ENCODE measurements at places on chromosomes 4 and X.

DNA sequence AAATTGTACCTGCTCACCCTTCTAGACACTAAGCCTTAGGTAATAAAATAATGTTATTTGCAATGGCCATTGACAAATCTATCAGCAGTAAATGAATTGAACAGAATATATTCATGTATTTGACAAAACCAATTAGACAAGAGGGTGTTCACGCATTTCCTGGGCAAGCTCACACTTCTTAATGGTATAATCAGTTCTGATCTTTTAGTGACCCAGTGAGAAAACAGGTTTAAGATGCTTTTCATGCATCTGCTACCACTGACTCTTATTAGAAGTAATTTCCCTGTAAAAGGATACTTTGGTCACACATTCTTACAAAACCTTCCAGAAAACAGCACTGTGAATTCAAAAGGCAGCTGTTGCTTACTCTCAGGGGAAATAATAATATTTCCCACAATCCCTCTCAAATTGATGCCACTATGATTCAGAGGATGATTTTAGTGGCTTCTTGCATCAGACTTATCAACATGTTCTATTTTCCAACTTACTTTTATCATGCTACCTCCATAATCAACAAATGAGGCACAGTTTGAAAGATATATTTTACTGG is 313.9 kb upstream of the NWD2 start:
- DNase-seq = no peak

DNA sequence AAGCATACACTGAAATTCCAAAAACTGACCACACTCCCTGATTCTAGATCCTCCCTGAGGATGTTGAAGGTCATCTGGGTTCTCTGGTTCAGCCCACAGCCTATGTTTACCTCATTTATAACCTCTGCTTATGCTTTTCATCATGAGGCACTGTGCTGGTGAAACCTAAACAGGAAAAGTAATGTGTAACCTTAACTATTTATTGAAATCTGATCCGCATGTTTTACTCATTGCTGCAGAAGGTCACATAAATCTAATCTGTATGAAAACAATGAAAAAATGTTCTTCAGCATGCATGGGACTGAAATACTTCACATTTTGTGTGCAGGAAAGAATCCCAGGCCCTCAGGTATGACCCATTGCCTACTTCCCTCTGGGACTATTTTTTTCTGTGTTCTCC is 30.3 kb downstream of the UCHL1 start:
- no peak for DNase-seq

DNA sequence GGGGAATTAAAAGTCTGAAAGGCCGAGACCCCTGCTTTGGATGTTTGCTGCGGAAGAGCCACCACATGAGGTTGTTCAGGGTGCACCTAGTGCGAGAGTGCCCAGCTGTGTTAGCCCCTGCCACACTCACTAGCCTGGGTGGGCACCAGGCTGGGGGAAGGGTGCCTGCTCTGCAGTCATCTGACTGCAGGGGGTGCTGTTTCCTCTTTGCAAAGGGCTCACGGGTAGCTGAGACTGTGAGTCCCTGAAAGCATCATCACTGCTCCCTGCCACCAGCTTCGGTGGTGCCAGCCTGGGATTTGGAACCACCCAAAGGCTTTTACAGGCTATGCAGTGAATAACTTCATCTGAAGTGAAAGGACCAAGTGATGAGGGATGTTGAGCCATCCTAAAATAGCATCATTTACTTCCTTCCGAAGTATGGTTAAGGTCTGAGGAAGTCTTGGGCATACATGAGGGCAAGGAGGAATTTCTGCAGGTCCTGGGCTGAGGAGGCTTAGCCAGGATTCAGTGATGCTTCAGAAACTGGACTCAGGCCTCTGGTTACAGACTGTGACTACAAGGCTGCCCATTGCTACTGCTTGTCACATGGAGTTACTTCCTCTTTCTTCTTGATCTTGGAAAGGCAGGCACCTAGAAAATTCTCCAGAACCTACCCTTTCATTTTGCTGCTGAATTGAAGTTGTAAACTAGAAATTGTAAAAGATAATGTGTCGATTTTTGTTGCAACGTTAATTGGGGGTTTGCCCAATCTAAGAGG is 293.2 kb upstream of the PRPS2 start:
- no peak for DNase-seq

DNA sequence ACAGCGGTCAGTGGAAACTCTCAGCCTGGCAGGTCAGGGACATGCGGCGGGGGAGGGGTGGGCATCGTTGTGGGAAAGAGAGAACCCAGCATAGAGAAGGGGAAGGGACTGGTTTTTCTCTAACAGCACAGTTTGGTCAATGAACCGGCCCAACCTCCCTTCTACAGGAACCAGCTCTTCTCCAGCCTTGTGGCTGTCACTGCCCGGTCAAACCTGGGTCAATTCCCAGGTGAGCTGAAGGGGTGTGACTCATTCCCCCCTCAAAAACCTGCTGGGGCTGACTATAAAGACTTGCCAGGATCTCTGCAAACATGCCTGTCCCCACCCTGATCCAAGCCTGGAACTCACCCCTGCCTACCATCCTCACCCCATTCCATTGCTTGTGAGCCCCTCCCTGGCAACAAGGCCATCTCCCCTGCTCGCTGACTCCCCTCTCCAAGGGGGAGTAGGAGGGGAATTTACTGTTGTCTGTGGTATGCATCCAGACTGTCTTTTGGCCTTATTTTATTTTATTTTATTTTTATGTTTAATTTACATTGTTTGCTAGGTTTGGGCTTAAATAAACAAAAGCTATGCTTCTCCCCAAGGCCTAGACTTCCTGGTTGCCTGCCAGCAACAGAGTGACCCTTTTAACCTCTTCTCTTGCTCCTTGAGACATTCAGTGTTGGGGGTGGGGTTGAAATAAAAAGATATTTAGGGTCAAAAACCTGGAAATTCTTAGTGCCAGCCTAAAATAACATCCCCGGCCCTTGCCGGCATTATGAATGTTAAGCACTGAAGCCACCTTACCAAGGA is 49.6 kb downstream of the TSC22D3 start:
- DNase-seq = no peak

GRCh38 chrX:9249051-9249846 is 215.3 kb upstream of the FAM9B start:
- DNase-seq = no peak

- DNase-seq = no peak
Measured at GRCh38 chr4:8585721-8586212, 5.6 kb downstream of the GPR78 start.
